Esophagus mucosa (tissue), 1 donor: ENCODE measurements at places on chromosomes 3 and 15. TPM values are rescaled to one million over a fixed set of nuclear protein-coding genes. Genes with fewer than 3 reads are reported as not detected.

- ATAC-seq: no peak
Observed at GRCh38 chr3:179953993-179954870, 82.5 kb downstream of the PEX5L start.

- no peak for ATAC-seq
Observed at GRCh38 chr3:133882986-133883586, 12.6 kb downstream of the RAB6B start.

GRCh38 chr3:187795207-187795960 lies 50.1 kb upstream of the BCL6 start:
- ATAC-seq: peak; percentile 45

GRCh38 chr3:14434498-14435151 lies 32.2 kb downstream of the SLC6A6 start:
- no peak for ATAC-seq

DNA sequence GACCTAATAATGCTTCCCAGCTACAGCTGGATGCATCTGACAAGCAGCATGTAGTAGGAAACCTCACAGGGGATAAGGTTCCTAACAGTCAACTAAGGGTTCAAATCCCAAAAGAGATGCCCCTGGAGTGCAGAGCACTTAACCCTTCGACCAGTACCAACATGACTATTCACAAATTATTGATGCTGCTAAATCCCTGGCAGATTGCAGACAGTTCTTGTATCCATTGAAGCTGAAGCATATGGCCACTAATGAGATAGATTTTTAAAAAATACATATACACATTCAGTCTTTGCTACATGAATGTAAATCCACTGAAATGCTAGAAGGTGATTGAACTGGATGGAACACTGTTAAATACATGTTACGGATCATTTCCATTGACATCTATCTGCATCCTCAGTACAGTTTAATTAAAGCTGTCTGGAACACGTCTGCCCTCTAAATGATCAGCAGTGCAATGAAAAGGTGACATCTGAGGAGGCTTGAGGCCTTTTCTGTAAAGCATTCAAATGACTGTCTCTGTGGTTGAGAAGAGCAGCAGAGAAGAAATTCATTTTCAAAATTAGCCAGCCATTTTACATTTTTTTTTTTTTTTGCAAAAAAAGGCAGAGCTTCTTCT lies 19.5 kb upstream of the NANOGP8 start:
- ATAC-seq: no peak

- no peak for ATAC-seq
Observed at GRCh38 chr15:25947323-25948314, 84.5 kb upstream of the ATP10A start.

DNA sequence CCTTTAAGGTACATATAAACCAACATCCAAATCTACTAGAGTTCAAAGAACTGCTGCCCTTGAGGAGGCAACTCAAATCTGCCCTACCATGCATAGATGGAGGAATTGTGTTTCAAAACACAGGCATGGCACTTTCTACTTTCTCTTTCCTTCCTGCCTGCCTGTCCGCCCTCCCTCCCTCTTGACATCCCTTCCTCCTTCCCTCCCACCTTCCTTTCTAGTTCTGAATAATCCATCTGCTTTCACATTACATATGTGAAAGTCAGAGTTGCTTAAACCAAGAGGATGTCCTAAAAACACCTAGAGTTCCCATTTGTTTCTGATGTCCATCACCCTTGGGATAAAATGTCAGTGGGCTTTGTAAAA lies 537.6 kb downstream of the FOXP1 start:
- ATAC-seq: no peak

GRCh38 chr15:101675796-101676582 lies 23.8 kb upstream of the TM2D3 start:
- no peak for ATAC-seq

DNA sequence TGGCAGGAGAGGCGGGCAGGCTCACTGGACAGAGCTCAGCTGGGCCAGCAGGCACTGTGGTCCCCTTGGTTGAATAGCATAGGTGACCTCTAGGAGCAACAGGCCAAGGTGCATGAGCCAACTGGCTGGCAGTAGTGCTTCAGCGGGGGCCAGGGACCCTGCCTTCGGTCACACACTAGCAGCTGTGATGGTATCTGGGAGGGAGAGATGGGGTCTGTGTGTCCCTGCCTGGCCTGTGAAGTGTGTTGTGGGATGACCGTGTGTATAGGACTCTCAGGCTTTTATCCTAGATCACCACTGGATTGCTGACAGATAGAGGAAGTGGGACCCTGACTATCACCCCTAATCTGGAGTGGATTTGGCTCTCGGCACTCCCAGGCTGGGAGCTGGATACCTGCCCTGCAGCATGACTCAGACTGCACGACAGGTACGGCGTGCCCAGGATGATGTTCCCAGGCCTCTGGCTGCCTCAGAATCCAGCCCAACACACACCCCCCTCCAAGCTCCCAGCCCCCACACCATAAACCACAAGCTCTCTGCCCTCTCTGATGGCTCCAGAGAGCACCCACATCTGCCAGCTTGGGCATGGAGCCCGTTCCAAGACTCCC lies 7.8 kb downstream of the RPS17 start:
- ATAC-seq: peak; percentile 45

GRCh38 chr3:195124378-195124992 lies 146.5 kb downstream of the XXYLT1 start:
- ATAC-seq: no peak

DNA sequence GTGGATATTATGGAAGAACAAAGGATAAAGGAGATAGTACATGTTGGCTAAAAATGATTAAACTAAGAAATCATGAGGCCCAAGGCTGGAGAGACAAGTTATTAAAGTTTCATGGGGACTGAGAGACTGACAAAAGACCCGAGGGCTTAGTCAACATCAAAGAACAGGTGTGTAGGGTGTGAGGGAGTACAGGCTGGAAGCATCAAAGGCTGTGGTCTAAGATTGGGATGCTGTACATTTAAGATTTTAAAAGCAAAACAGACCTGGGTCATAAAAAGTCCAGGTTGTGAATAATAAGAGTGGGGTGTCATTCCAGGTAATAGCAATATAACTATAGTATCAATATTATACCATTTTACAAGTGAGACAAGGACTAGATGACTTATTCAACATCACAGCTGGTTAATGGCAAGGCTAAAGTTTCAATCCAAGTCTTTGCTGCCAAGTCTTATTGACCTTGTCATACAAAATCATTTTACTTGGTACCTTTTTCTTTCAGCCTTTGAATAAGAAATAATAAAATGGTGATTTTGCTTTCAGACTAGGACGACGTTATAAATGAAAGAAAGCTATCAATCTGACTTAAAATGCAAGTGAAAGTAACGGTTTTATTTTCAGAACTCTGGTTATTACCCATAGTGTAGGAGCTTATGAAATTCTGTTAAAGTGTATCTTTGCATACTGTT lies 211.6 kb downstream of the TNIK start:
- no peak for ATAC-seq

GRCh38 chr15:74866090-74866489 lies 7.1 kb downstream of the SCAMP2 start:
- ATAC-seq: peak; percentile 66

DNA sequence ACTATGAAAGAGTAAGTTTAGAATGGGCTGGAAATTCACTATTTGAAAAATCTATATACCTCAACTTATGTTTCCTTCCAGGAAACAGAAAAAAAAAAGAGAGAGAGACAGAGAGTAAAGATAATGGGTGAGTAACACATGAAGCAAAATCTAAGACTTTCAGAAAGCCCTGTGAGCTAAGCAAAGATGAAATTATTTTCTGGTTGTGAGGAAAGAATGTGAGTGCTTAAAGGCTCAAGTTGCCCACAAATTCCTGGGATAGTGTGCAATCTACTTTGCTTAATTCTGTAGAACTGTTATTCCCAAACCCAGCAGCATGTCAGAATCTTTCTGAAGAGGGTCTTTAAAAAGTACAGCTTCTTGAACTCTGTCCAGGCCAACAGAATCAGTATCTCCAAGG lies 337.7 kb upstream of the AGTR1 start:
- ATAC-seq: no peak

- ATAC-seq: no peak
Observed at GRCh38 chr3:82495655-82496054, 734.2 kb upstream of the GBE1 start.

GRCh38 chr3:109224333-109224732 lies 87.8 kb downstream of the C3orf85 start:
- no peak for ATAC-seq

DNA sequence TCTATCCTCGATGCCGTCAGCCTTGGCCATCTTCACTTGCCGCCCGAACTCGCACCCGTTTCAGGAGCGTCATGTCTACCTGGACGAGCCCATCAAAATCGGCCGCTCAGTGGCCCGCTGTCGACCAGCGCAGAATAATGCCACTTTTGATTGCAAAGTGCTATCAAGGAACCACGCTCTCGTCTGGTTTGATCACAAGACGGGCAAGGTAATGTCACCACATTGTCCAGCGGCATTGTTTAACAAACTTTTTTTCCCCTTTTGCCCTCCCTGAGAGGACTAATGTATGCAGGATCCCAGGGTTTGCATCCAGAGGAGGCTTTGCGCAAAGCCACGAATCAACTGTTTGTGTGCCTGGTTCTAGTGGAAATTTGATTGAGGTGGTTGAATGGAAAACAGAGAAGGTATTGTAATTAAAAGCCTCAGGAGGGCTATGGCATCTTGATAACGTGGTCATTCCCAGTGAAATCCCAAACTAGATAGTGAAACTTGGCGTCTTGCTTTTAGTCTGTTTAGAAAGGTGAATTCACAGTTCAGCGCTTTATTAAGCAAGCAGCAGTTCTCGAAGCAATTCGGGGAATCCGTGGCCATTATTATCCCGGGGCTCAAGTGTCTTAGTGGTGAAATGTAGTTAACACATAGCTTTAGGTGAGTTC lies 1.7 kb downstream of the SLMAP start:
- ATAC-seq: no peak

- ATAC-seq: no peak
Observed at GRCh38 chr15:78695854-78696253, 54.8 kb upstream of the CHRNB4 start.

- no peak for ATAC-seq
Observed at GRCh38 chr3:39226106-39226741, 33.8 kb upstream of the XIRP1 start.

GRCh38 chr3:14554715-14555114 lies 14.6 kb upstream of the GRIP2 start:
- ATAC-seq: no peak

- no peak for ATAC-seq
Observed at GRCh38 chr3:16071206-16071605, 103.3 kb upstream of the GALNT15 start.

GRCh38 chr3:111831840-111832239 lies 27.2 kb upstream of the PHLDB2 start:
- no peak for ATAC-seq

DNA sequence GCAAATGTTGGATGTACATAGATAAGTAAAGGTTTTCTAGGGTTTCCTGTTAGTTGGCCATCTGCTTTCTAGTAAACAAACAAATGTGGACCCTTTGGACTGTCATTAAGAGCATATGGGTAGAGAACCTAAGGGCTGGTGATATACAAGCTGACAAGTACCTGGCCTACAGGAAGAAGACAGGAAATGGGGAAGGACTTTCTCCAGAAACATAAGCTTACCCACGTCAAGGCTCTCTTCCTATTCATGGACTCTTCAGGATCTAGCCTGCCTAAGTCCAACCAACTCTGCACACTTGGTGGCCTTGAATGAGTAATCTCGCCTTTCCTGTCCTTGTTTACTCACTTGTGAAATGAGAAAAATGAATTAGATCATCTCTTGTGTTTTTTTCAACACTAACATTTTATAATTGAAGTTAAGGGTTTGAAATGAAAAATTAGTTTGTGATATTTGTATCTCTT lies 22.2 kb upstream of the GOLIM4 start:
- ATAC-seq: peak; percentile 81

- no peak for ATAC-seq
Observed at GRCh38 chr15:100861511-100861991, 18.1 kb upstream of the ALDH1A3 start.

- ATAC-seq: peak; percentile 3
Observed at GRCh38 chr3:197495059-197495455, 60.7 kb downstream of the BDH1 start.

GRCh38 chr3:18890449-18890848 lies 257.9 kb upstream of the KCNH8 start:
- ATAC-seq: no peak

ALDH1A2 gene
- total RNA-seq: 1.8 TPM

SLC28A2 gene
- not detected for total RNA-seq

NOX5 gene
- total RNA-seq: 0.44 TPM

EBLN2 gene
- total RNA-seq: 2.1 TPM

TNFAIP8L3 gene
- 7.3 TPM for total RNA-seq

CFAP100 gene
- not detected for total RNA-seq
